ENCODE measurements at places on chromosomes 11 and 22. TPM values are rescaled to one million over a fixed set of nuclear protein-coding genes. Genes with fewer than 3 reads are reported as not detected.

SERPIND1 gene
- total RNA-seq = not detected

PATE4 gene
- total RNA-seq = not detected

GRCh38 chr11:104916442-104916841 lies 18.2 kb upstream of the CASP12 start:
- peaks cover 2% of the 10 kb centered on the region for H3K4me1 ChIP-seq
- no peak overlapping the region for H3K27ac ChIP-seq
- no peaks in the 10 kb centered on the region for H3K36me3 ChIP-seq
- DNase-seq = peak; percentile 31
- no peaks in the 10 kb centered on the region for H3K27me3 ChIP-seq

DNA sequence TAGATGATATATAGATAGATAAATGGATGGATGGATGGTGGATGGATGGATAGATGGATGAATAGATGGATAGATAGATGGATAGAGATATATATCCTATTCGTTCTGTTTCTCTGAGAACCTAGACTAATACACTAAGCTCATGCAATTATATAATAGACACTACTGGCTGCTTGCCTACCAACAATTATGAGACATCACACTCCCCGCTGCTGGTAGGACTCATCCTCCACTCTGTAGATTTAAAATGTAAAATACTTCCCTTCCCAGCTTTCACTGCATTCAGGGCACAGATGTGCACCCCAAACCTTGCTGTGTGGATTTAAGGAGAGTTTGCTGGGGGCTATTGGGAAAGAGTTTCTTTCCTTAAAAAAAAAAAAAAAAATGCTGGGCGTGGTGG lies 28.3 kb upstream of the RCN1 start:
- peaks cover 26% of the 10 kb centered on the region for H3K27me3 ChIP-seq
- no peak overlapping the region for H3K4me3 ChIP-seq
- H3K36me3 ChIP-seq = no peaks in the 10 kb centered on the region
- DNase-seq = no peak

GRCh38 chr11:115653926-115654325 lies 149.7 kb upstream of the CADM1 start:
- H3K27ac ChIP-seq = no peak overlapping the region
- no peaks in the 10 kb centered on the region for H3K27me3 ChIP-seq
- no peak overlapping the region for H3K4me3 ChIP-seq

GRCh38 chr11:8055091-8055835 lies 25.7 kb upstream of the TUB start:
- no peak for DNase-seq
- H3K4me3 ChIP-seq = no peak overlapping the region
- no peaks in the 10 kb centered on the region for H3K36me3 ChIP-seq
- H3K4me1 ChIP-seq = no peaks in the 10 kb centered on the region
- H3K27me3 ChIP-seq = no peaks in the 10 kb centered on the region
- H3K27ac ChIP-seq = no peak overlapping the region

DNA sequence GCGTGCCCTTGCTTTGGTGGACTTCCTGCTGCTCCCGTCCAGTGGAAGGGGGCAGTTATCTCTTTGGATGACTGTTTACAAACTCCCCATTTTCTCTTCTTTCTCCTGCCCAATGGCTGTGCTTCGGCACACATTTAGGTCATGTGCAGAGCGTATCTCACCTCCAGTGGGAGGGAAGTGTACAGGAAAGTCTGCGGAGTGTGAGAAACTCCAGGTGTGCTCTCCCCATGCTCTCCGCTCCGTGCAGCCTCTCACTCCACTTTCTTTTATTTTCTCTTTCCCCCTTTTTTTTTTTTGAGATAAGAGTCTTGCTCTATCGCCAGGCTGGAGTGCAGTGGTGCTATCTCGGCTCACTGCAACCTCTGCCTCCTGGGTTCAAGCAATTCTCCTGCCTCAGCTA lies 11.9 kb upstream of the TEF start:
- no peak overlapping the region for H3K4me3 ChIP-seq
- no peak overlapping the region for H3K27ac ChIP-seq
- H3K4me1 ChIP-seq = peaks cover 13% of the 10 kb centered on the region
- H3K36me3 ChIP-seq = no peaks in the 10 kb centered on the region
- H3K27me3 ChIP-seq = no peaks in the 10 kb centered on the region
- DNase-seq = no peak

GRCh38 chr11:72584293-72584938 lies 89.8 kb downstream of the PDE2A start:
- H3K4me1 ChIP-seq = no peaks in the 10 kb centered on the region
- H3K27ac ChIP-seq = no peak overlapping the region
- H3K4me3 ChIP-seq = no peak overlapping the region
- H3K36me3 ChIP-seq = no peaks in the 10 kb centered on the region
- DNase-seq = peak; percentile 6

- peaks cover 15% of the 10 kb centered on the region for H3K4me1 ChIP-seq
- no peaks in the 10 kb centered on the region for H3K27me3 ChIP-seq
- no peak overlapping the region for H3K27ac ChIP-seq
Observed at GRCh38 chr22:46815559-46815895, 53.1 kb downstream of the TBC1D22A start.

GRCh38 chr22:37589636-37590035 lies 9.7 kb upstream of the LGALS2 start:
- no peak for DNase-seq
- peaks cover 8% of the 10 kb centered on the region for H3K4me1 ChIP-seq
- H3K27ac ChIP-seq = no peak overlapping the region
- H3K27me3 ChIP-seq = peaks cover 2% of the 10 kb centered on the region
- H3K36me3 ChIP-seq = no peaks in the 10 kb centered on the region

GRCh38 chr22:22955866-22956535 lies 68.4 kb downstream of the IGLL5 start:
- no peaks in the 10 kb centered on the region for H3K4me1 ChIP-seq
- peaks cover 5% of the 10 kb centered on the region for H3K27me3 ChIP-seq
- no peak overlapping the region for H3K27ac ChIP-seq
- DNase-seq = peak; percentile 48
- H3K36me3 ChIP-seq = no peaks in the 10 kb centered on the region
- no peak overlapping the region for H3K4me3 ChIP-seq

TSPAN32 gene
- 0.17 TPM for total RNA-seq
